ENCODE measurements at places on chromosomes 12 and 14.

DNA sequence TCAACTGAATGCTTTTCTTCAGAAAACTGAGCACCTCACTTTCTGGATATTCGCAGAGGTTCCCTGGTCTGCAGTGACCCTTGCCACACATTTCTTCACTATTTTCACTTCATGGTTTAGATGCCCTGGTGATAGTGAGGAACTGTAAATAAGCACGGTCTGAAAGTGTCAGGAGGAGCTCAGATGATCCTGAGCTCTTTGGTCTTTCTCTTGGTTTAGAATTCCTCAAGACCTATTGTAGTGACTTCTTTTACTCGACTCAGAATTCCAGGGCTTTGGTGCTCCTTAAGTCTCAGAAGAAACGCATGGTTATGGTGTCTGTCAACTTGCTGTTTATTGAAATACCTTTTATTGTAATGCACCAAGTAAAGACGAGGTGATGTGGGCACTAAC is 84.0 kb downstream of the SAMD4A start:
- DNase-seq: no peak

- no peak for DNase-seq
Measured at GRCh38 chr14:77914073-77914721, 114.3 kb downstream of the ADCK1 start.

DNA sequence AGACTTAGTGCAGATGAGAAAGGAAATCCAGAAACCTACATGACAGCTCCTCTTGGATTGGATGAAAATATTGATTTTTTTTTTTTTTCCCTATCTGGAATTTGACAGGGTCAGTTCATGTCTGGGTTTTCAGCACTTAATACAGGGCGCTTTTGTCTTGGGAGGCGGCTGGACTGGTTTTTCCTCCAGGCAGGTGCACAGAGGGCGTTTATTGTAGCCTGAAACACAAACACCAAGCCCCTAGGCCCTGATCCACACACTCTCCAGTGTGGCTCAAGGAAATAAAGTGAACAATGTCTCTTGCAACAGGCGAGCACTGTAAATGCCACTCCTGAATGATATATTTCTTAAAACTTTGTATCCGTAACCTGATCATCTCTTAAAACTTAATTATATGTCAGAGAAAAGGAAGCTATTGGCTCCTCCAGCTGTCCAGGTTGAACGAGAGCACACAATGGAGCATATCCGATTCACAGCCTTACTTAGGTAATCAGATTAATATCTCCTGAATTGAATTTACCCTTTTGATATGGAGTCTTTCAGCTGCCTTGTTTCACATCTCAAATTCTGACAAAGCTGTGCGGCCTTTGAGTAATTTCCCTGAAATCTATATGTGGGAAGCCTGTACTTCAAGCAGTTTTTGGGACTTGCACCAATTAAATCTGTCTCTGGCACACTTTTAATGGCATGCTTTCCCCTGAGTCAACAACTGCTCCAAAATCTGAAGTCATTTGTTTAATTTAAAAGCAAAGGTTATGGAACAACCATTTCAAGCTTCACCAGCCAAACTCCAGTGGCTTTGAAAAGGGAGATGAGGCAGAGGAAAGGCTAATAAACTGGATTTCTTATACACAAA is 485.7 kb downstream of the ZFP36L1 start:
- no peak for DNase-seq

DNA sequence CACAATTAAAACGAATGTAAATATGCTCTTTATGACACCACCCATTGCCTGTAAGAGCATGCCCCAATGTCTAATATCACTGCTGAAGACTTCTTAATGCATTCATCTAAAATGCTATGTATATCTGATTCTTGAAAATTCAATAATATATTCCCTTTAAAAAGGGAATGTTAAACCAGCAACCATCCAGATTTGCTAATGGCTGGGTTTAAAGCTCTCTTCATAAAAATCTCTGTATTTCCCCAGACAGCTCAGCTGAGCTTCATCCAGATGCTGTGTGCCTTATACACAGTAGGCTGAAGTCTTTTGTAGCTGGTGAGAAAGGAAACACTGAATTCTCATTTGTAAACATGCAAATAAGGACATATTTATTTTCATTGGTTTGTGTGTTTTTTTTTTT is at the start of gene TAS2R14:
TSS of gene TAS2R14 (minus strand) at position 101 of the 400 bp plus-strand sequence. CDS start at position 45, 56 bp downstream.
- no peak for DNase-seq

DNA sequence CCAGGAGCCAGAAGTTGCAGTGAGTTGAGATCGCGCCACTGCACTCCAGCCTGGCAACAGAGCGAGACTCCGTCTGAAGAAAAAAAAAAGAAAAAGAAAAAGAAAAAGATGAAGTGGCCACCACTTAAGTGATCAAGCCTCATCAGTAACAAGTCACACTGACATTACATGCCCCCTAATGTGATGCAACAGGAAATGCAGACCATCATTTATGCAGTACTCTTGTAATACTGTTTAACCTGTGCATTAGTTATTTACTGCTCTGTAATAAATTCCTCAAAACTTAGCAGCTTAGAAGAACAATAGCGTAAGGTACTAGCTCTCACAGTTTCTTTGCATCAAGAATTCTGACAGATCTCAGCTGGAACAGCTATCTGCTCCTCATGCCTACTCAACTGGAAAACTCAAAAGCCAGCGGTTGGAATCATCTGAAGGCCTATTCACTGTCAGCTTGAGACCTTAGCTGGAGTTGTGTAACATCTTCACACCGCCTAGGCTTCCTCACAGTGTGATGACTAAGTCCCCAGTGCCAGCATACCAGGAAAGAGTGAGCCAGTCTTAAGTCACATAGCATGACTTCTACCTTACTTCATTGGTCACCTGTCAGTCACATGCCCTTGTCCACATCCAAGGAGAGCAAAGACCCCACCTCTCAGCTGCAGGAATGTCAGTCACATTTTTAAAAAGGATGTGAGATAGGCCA is 31.5 kb downstream of the EPS8 start:
- DNase-seq: no peak

GRCh38 chr14:56310643-56311042 is 192.4 kb downstream of the PELI2 start:
- no peak for DNase-seq

GRCh38 chr14:95071649-95072280 is 85.6 kb downstream of the DICER1 start:
- DNase-seq: no peak

- no peak for DNase-seq
Measured at GRCh38 chr12:50638482-50638880, 125.4 kb upstream of the ATF1 start.

- no peak for DNase-seq
Measured at GRCh38 chr14:49598189-49598484, 603 bp upstream of the LRR1 start.

DNA sequence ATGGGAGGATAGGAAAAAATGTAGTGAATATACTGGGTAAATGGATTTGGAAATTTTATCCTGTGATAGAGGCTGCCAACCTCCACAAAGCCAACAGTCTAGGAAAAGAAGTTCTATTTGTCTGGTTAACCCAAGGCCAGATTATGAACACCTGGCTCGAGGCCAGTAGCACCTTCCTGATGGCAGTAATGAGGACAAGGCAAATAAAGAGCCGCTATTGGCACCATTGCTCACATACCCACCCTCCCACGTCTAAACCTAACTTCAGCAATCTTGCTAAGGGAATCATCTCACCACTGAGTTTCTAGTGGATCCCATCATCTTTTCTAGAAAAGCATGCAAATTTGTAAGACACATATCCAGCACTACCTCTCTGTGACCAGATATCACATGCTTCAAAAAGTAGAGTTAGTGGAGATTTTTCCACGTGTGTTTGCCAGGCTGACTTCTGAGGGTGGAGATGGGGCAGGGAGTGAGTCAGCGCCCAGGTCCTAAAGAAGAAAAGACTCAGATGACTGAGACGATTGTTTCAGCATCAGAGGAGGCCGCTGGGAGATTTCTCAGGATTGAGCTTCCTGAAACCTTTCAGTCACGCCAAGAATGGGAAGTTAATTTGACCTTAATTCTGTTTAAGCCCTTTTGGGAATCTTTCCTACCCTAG is 362.9 kb downstream of the EMP1 start:
- DNase-seq: no peak

Data from sciatic nerve (tissue), 2 donors.